ENCODE measurements at places on chromosomes 7 and 10.

- no peak overlapping the region for H3K4me3 ChIP-seq
- H3K27me3 ChIP-seq = no peaks in the 10 kb centered on the region
- H3K4me1 ChIP-seq = no peaks in the 10 kb centered on the region
- no peak for DNase-seq
These were observed 231.4 kb downstream of the BMPER start for GRCh38 chr7:34136698-34137097.

DNA sequence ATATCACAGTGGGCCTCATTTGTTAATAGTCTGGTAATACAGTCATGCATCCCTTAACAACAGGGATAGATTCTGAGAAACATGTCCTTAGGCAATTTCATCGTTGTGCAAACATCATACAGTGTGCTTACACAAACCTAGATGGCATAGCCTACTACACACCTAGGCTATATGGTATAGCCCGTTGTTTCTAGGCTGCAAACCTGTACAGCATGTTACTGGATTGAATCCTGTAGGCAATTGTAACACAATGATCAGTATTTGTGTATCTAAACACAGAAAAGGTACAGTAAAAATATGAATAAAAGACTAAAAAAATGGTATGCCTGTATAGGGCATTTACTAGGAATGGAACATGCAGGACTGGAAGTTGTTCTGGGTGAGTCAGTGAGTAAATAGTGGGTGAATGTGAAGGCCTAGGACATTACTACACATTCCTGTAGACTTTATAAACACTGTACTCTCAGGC, 12.0 kb upstream of the RHOBTB1 start:
- no peak for DNase-seq
- no peak overlapping the region for H3K27ac ChIP-seq
- H3K4me1 ChIP-seq = no peaks in the 10 kb centered on the region
- H3K36me3 ChIP-seq = no peaks in the 10 kb centered on the region

- no peak overlapping the region for H3K27ac ChIP-seq
- DNase-seq = no peak
- no peaks in the 10 kb centered on the region for H3K27me3 ChIP-seq
These were observed 113.0 kb downstream of the SMURF1 start for GRCh38 chr7:99030951-99031350.

GRCh38 chr10:94065787-94066186, 72.1 kb downstream of the PLCE1 start:
- H3K27ac ChIP-seq = no peak overlapping the region
- DNase-seq = no peak
- no peak overlapping the region for H3K4me3 ChIP-seq
- no peaks in the 10 kb centered on the region for H3K27me3 ChIP-seq
- no peaks in the 10 kb centered on the region for H3K4me1 ChIP-seq

GRCh38 chr10:102729029-102730026, 14.4 kb upstream of the WBP1L start:
- H3K27me3 ChIP-seq = no peaks in the 10 kb centered on the region
- H3K27ac ChIP-seq = no peak overlapping the region
- no peaks in the 10 kb centered on the region for H3K4me1 ChIP-seq
- H3K36me3 ChIP-seq = peaks cover 70% of the 10 kb centered on the region
- DNase-seq = peak; percentile 28

- no peak overlapping the region for H3K4me3 ChIP-seq
- no peaks in the 10 kb centered on the region for H3K36me3 ChIP-seq
- no peaks in the 10 kb centered on the region for H3K4me1 ChIP-seq
- no peak for DNase-seq
- H3K27ac ChIP-seq = no peak overlapping the region
- no peaks in the 10 kb centered on the region for H3K27me3 ChIP-seq
These were observed 37.7 kb upstream of the HDAC9 start for GRCh38 chr7:18457832-18458231.

- no peak for DNase-seq
- H3K36me3 ChIP-seq = peaks cover 4% of the 10 kb centered on the region
- no peaks in the 10 kb centered on the region for H3K4me1 ChIP-seq
- H3K4me3 ChIP-seq = no peak overlapping the region
These were observed 39.8 kb downstream of the WBP1L start for GRCh38 chr10:102783568-102783967.

Measured in DND-41 (cell line).